ENCODE measurements at places on chromosomes 7 and 10. TPM values are rescaled to one million over a fixed set of nuclear protein-coding genes. Genes with fewer than 3 reads are reported as not detected.

LRRC18 gene
- total RNA-seq: not detected

- DNase-seq: peak; percentile 38
Measured at GRCh38 chr7:98719396-98719795, 102.3 kb downstream of the NPTX2 start.

GRCh38 chr10:42992957-42993390 is 83.9 kb upstream of the RET start:
- DNase-seq: no peak

OR2F1 gene
- total RNA-seq: not detected

DNA sequence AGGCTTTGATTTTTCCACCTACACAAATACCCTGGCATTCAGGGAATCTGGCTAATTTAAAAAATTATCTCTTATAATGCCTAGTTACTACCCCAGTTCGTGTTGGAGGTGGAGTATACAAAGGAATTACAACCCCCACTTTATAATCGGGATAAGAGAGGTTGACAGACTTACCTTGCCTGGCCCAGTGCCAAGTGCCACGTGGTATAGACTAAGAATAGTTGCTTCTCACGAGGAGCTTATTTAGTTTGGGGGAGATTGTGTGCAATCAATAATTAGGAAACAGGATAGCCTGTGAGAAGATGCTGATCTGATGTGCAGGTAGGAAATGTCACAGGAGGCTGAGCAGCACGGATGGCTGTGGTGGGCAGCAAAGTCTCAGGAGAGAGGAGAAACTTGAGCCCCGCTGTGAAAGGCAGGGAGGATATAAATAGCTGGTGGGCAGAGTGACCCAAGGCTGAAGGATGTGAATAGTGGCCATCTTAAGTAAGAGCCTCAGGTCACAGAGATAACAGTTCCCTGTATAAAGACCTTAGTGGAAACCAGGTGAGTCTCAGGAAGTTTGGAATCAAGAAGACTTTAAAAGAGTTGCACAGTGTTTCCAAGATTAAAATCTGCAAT is 11.3 kb upstream of the ATXN7L1 start:
- no peak for DNase-seq

DNA sequence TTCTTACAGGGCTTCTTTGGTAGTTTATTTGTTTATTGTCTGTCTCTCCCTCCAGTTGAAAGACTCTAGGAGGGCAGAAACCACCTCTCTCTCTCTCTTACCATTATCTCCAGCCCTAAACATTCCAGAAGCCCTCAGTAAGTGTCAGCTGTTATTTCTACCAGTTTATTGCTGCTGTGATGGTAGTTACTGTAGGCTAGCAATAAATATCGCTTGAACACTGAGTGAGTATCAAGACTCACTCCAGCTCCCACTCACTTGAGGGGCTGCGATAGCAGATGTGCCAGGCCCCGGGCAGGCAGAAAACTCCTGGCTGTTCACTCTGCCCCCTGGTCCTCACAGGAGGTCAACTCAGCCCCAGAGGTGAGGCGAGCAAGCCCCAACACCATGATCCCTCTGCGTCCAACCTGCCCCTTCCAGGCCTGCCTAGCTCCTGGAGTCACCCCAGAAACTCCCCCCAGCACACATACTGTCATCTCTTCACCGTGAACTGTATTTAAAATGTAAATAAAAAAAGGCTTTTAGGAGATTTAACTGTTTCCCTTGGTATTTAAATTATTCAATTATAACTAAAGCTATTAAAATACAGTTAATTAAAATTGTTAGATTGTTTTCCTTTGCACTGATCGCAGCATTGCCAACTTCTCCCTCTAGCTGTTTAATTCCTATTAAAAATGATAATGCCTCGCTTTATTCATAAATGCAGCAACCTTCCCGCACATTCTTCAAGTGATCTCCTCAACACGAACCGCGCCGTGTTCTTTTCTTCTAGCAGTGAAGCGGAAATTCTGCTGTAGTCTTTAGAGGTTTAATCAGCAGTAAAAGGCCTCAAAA is 321.1 kb upstream of the ZMIZ1 start:
- DNase-seq: no peak

FHIP2A gene
- 26.5 TPM for total RNA-seq
